ENCODE measurements at places on chromosomes 6 and 20.

DNA sequence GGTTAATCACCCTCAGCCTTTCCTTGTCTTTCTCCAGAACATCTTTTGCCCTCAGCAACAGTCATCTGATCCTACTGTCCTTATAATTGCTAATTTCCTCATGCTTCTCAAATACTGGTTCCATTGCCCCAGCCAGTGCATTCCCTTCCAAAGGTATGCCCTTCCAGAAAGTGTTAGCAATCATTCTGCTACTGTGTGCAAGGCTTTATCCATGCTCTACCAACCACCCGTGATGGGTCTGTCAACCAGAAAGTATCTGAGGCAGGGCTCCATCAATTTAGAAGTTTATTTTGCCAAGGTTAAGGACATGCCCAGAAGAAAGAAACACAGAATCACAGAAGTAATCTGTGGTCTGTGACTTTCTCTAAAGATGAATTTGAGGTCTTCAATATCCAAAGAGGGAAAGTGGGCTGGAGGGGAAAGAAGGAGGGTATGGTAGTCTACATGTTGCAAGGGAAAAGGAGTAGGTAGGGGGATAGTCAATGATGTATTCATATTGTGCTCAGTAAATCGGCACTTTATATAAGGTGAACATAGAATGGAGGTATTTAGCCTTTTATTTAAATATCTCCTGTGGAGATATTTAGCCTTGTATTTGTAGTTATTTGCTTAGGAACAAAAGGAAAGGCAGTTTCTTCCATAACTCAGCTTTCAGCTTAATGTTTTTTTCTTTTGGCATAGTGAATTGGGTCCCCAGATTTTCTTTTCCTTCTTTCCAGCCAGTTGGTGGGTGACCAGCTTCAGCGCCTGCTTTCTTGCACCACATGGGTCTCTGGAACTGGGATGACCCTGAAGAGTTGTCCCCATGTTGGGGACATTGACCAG is 35.2 kb upstream of the PAQR8 start:
- DNase-seq: no peak

- DNase-seq: no peak
Measured at GRCh38 chr6:4176907-4177306, 41.5 kb upstream of the ECI2 start.

GRCh38 chr6:170134031-170134470 is 156.8 kb downstream of the DLL1 start:
- DNase-seq: no peak

DNA sequence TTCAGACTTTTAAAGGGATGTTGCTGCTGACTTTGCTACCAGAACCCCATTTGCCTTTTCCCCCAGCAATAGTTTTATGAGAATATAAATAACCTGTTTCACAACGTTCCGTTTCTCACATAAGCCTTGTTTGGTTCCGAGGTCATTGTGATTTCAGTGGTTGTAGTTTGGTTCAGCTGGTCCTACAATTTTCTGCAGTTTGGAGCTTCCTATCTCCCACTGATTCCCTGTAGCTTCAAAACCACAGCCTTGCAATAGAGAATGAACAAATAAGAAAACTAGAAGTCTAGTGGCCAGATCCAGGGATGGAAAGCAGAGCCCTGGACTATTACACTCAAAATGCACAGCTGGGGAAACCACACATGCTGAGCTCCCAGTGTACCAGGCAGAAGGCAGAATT is 24.1 kb upstream of the SH3BGRL2 start:
- DNase-seq: no peak

GRCh38 chr6:72348926-72349325 is 272.9 kb upstream of the KCNQ5 start:
- no peak for DNase-seq

- no peak for DNase-seq
Measured at GRCh38 chr6:151875524-151875923, 68.0 kb downstream of the ESR1 start.

Measured in stimulated activated CD4-positive, alpha-beta T cell treated with anti-CD3 and anti-CD28 coated beads, Interleukin-1b, Interleukin-23, amount 100 ng/mL, for 48 hours (primary cell).